ENCODE measurements at places on chromosomes 7 and 10.

DNA sequence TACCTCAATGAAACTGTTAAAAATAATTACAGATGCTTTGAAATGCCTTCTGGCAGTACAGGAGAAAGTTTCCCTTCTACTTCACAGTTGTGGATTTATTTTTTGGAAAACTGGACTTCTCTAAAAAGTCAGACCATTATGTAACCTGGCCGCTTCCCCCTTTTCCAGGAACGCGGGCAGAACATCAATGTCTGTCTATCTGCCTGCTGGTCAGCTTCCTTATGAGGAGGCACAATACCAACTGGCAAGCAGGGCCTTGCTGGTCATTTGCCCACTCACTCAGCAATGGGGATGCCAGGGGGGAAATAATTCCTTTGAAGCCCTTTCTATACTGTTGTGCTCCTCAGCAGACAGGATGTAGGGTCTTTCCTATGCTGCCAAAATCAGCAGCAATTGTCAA is 22.5 kb upstream of the ADRB1 start:
- no peak for DNase-seq

DNA sequence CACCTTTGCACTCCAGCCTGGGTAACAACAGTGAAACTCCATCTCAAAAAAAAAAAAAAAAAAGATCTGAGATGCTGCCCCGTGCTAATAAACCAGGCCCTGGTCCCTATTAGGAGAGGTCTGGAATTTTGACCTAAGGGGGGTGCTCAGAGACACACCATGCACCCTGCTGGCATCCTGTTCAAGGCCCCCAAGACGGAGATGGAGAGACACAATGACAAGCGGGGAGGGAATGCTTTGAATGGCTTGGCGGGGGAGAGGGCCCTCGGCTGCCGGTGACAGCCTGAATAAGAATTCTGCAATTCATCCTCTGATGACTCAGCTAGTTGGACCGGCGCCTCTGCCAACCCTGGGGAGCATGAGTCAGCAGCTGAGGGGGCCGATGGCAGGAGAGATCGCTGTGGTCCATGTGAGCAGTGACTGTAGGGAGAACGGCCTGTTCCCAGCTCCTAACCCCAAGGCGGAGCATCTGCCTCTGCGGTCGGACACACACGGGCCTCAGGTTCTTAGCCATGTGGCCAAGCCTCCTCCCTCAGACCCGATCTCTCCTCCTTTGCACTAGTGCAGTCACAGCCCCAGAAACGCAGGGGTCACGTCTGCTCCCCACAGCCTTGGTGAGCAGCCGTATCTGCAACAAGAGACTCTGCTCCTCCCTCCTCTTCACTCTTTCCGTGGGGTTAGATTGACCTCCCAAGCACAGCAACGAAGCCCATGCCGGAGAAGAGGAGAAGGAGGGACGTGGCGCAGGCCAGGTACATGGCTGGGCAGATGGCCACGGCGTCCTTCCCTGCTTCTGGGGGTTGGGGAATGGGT is 14.9 kb downstream of the TRIM56 start:
- DNase-seq = peak; percentile 86

- DNase-seq = no peak
These were observed 11.6 kb upstream of the ADD3 start for GRCh38 chr10:109996225-109996624.

DNA sequence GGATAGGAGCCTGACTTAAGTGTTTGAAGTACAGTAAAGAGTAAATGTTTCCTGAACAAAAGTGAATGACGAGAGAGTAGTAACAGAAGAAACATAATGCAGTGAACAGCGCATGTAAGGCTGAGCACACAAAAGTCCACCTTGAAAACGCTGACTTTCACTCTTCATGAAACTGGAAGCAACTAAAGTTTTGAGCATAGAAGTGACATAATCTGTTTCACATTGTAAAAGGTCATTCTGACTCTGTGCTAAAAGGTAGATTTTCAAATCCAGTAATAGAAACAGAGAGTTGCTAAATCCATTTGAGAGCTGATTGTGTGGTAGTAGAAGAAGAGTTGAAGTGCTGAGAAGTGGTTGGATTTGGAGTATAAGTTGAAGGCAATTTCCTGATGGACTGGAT is 1037.0 kb downstream of the CNTNAP2 start:
- no peak for DNase-seq

GRCh38 chr10:33332183-33333065 is 2.0 kb downstream of the NRP1 start:
- DNase-seq = no peak

- no peak for DNase-seq
These were observed 82.0 kb downstream of the GRK5 start for GRCh38 chr10:119289227-119289920.

Data from DMS 273 treated with DMSO at 0.1 percent for 48 hours (cell line).